ENCODE measurements at places on chromosomes 11 and 22. TPM values are rescaled to one million over a fixed set of nuclear protein-coding genes. Genes with fewer than 3 reads are reported as not detected.

The ACRV1 gene
- not detected for total RNA-seq

The UBTFL1 gene
- total RNA-seq: not detected

The EP300 gene
- total RNA-seq: 47.3 TPM

The RTCB gene
- total RNA-seq: 78.3 TPM

The MYEOV gene
- not detected for total RNA-seq

The LGR4 gene
- 31.1 TPM for total RNA-seq

The APOL5 gene
- not detected for total RNA-seq

The PYGM gene
- 5.8 TPM for total RNA-seq

The OR6T1 gene
- not detected for total RNA-seq

The ATP6V1E1 gene
- total RNA-seq: 93.3 TPM

The OR8D4 gene
- not detected for total RNA-seq

The IFITM10 gene
- 0.65 TPM for total RNA-seq

The ZNF214 gene
- total RNA-seq: 5.8 TPM

The ZDHHC8 gene
- 38.3 TPM for total RNA-seq

The APOA4 gene
- total RNA-seq: not detected

The EPS8L2 gene
- total RNA-seq: 11.7 TPM

The PANX3 gene
- total RNA-seq: not detected

The LIF gene
- total RNA-seq: 9.7 TPM

The SMIM35 gene
- total RNA-seq: not detected

The GDPD5 gene
- 5.8 TPM for total RNA-seq

The DBX1 gene
- total RNA-seq: not detected

The RAB39A gene
- not detected for total RNA-seq

The WBP2NL gene
- total RNA-seq: not detected

The PHF5A gene
- 39.5 TPM for total RNA-seq

The MUC6 gene
- total RNA-seq: not detected

The GGTLC2 gene
- total RNA-seq: not detected

The OR5AR1 gene
- not detected for total RNA-seq

The CBLIF gene
- total RNA-seq: not detected

The ELP4 gene
- 13.4 TPM for total RNA-seq

The MLC1 gene
- 1.6 TPM for total RNA-seq

The TXNRD2 gene
- 23.2 TPM for total RNA-seq

The FAM118B gene
- total RNA-seq: 11.7 TPM

The HTR3A gene
- not detected for total RNA-seq

The P2RX6 gene
- 3.6 TPM for total RNA-seq

The ANO5 gene
- total RNA-seq: not detected

The SAA4 gene
- total RNA-seq: not detected

The UPK3A gene
- total RNA-seq: not detected

The NKAPD1 gene
- 14.7 TPM for total RNA-seq

The ART5 gene
- total RNA-seq: not detected

The CARNS1 gene
- total RNA-seq: not detected

The SHANK2 gene
- total RNA-seq: 0.49 TPM

The TSG101 gene
- 120 TPM for total RNA-seq

The LUZP2 gene
- total RNA-seq: not detected

The PRRG4 gene
- 0.32 TPM for total RNA-seq

The EHF gene
- not detected for total RNA-seq

The MS4A12 gene
- not detected for total RNA-seq

The JAM3 gene
- 43.1 TPM for total RNA-seq

The OR4C16 gene
- total RNA-seq: not detected

The OR51B5 gene
- total RNA-seq: not detected
